ENCODE measurements at places on chromosomes 3 and 15.

GRCh38 chr3:53818221-53819162 is 27.7 kb downstream of the CHDH start:
- DNase-seq: no peak

- no peak for DNase-seq
These were observed 25.6 kb downstream of the IQCH start for GRCh38 chr15:67280217-67280616.

DNA sequence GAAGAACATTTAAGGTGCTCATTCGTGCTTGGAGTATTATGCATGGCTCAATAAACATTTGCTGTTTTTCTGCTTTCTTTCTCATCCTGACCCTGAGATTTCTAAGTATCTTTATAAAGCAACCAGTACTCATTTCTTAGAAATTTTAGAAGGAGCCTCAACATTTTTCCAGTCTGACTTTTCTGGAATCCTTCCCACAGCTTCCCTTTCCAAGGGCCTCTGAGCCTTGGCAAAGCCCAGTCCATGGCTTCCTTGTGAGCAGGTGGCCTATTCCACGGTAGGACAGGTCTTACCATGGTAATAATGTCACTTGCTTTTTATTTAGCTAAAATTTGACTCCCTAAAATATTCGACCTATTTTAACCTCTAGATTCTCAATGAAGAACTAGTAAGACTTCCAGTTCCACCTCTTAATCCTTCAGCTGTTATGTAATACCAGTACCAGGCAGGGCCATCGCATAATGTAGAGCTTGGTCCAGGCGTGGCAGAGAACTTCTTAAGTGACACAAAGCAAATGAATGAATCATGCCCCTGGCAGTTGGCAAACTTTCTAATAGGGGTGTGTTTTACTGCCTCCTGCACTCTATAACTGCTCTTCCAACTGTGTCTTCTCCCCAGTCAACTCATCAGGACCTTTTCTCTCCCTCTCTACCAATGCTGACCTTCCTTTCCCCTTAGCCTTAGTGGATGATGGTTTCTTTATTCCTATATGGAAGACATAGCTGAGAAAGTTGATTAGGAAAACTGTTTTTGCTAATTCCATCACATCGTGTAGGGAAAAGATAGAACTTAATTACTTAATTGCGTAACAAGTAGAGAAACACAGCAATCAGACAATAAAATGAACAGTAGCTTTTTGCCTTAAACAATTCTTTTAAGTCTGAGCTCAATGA is 894 bp upstream of the TM4SF4 start:
- no peak for DNase-seq

GRCh38 chr3:197454014-197454413 is 101.8 kb downstream of the BDH1 start:
- DNase-seq: no peak

DNA sequence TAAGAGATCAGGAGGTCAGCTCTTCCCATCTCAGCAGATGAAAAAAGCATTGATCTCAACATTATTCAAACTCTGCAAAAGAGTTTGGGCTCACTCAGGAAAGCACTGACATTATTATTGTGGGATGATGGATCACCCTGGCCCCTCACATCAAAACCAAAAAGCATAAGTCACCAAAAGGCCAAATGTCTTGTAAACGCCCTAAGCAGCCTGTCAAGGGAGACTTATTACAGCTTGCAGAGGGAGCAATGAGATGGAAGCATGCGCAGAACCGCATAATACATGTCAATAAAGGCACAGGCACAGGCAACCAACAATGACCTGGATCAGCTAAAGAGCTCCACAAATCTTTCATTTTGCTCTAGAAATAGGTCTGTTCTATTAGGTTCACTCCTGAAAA is 4.6 kb downstream of the FSIP1 start:
- no peak for DNase-seq

- no peak for DNase-seq
These were observed 221.4 kb downstream of the NR1D2 start for GRCh38 chr3:24166515-24166914.

- no peak for DNase-seq
These were observed 16.8 kb downstream of the EMC4 start for GRCh38 chr15:34241376-34242330.

DNA sequence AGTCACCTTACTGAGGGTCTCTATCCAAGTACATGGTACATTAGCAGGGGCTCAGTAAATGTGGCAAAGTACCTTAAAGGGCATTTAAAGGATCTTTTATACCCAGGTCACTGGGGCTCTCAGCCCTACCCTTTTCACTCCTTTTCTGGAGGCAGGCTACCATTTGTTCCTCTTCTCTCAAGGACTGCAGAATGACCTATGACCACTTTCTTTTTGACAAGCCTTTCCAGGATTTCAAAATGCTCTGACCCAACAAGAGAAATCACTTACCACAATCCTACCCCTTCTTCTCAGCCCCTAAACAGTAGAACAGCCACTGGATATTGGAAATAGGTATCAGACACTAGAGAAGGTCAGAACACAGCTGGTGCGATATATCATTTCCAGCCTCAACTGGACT is 221.8 kb upstream of the TPRG1 start:
- DNase-seq: no peak

DNA sequence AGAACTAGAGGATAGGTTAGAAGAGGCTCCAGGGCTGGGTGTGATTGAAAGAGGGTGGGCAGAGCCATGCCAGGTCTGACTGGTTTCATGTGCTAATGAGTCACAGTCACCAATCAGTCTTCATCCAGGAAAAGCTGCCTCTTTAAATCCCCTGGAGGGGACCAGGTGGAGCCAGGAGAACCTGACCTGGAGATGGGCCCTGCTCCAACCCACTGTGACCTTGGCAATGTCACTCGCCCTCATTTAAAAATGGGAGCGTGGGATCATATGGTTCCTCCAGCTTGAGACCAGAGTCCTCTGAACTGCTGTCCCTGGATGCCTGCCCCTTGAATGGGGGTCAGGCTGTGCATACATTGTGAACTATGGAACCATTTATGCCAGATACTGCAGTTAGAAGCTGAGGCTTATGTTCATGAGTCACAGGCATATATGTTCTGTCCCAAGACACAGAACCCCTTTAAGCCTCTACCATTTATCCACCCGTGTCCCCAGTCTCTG is 23.0 kb downstream of the HES1 start:
- no peak for DNase-seq

- DNase-seq: no peak
These were observed 234.6 kb downstream of the THRB start for GRCh38 chr3:24259901-24260512.

GRCh38 chr3:41404582-41404981 is 205.3 kb downstream of the CTNNB1 start:
- no peak for DNase-seq

GRCh38 chr15:87343966-87344365 is 912.6 kb downstream of the NTRK3 start:
- no peak for DNase-seq

- DNase-seq: no peak
These were observed 8.4 kb upstream of the HRH1 start for GRCh38 chr3:11145888-11146287.

- DNase-seq: no peak
These were observed 22.5 kb downstream of the CCR4 start for GRCh38 chr3:32973982-32974381.

All from stimulated activated CD8-positive, alpha-beta memory T cell treated with anti-CD3 and anti-CD28 coated beads, Interleukin-15, amount 100 ng/mL, for 24 hours (primary cell).